Astrocyte (in vitro differentiated cells and primary cell): ENCODE measurements at places on chromosomes 1 and 21. TPM values are rescaled to one million over a fixed set of nuclear protein-coding genes. Genes with fewer than 3 reads are reported as not detected.

Gene SLFNL1
- total RNA-seq = 0.14 and 0.18 TPM in 2 replicates

Gene SPRR2B
- total RNA-seq = not detected in 2 replicates

Gene AVPR1B
- total RNA-seq = not detected in 2 replicates

Gene FCER1A
- not detected in 2 replicates for total RNA-seq

Gene TESK2
- total RNA-seq = 1.7 and 2.0 TPM in 2 replicates

DNA sequence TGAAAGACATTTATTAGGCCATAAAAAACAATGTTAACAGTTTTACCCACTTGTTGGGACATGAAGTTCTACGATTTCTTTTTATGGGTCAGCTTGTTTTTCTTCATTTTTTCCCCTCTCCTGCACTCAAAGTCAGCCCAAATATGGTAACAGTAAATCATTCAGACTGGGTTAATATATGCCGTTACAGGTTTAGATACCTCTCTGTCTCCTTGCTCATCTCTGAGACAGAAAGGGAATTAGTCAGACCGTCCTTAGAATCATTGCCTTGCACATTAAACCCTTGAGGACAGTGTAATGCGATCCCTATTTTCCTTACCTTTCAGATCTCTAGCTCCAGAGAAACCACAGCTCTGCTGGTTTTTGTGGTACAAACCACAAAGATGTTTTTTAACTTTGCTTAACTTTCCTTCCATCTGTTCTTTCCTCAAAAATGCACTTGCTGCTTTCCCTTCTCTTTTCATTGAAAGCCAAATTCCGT, 613.3 kb downstream of the PLPP3 start:
- no peak overlapping the region for H3K4me3 ChIP-seq
- no peaks in the 10 kb centered on the region for H3K36me3 ChIP-seq
- H3K27me3 ChIP-seq = no peaks in the 10 kb centered on the region

DNA sequence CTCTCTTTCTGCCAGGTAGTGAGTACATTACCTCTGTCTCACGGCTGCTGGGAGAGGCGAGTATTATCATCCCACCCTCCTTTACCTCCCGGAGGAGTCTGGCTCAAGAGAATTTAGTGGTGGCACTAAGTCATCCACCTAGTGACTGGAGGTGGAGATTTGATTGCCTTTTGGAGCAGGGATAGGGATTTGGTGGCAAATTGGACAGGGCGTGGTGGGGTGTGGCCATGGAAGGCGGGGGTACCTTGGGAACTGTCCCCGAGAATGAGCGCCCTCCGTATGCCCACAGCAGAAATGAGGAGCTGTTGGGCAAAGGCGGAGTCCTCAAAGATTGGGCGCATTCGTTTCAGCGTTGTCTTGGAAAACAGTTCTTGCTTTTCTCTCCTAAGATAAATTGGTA, 32.1 kb upstream of the HMGN1 start:
- H3K4me1 ChIP-seq = peaks cover 19% of the 10 kb centered on the region
- DNase-seq = no peak
- H3K27me3 ChIP-seq = no peaks in the 10 kb centered on the region

GRCh38 chr1:24069817-24070216, 42.1 kb downstream of the MYOM3 start:
- no peak overlapping the region for H3K4me3 ChIP-seq
- no peak for DNase-seq
- H3K36me3 ChIP-seq = no peaks in the 10 kb centered on the region
- H3K4me1 ChIP-seq = no peaks in the 10 kb centered on the region
- H3K27me3 ChIP-seq = peaks cover 9% of the 10 kb centered on the region

DNA sequence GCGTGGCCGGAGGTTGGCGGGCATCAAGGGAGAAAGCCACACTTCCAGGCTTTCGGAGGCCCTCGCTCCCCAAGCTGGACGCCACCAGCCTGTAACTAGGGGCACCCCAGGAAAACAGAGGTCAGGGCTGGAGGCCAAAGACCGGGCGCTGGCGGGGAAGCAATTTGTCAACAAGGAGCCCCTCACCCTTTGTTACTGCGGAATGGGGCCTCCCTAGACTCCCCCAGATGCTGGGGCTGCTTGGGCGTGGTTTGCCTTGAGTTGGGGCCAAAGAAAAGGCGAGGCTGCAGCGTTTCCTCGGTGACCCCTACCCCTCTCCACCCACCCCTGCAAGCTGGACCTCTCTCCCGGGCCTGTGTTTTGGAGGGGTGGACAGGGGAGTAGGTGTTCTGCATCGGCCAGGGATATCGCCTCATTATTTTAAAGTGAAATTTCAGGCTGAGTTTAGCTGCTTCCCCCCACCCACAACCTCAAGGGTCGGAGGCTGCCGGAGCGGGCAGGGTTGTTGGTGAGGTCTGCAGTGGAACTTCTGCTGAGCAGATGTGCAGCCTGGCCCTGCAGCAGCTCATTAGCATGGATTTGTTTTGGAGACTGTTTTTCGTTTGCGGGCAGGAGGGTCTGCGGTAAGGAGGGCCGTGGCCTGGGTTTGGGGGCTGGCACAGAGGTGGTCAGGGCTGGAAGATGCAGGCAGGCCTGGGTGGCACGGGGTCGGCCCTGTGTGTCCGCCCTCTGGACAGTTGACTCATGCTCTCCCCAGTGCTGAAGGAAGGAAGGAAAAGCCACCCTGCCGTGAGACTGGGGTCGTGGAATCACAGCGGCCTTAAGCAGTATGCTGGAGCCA, 1.5 kb downstream of the NBL1 start:
- H3K4me3 ChIP-seq = peak overlapping the region; percentile 78
- H3K4me1 ChIP-seq = peaks cover 30% of the 10 kb centered on the region
- H3K36me3 ChIP-seq = no peaks in the 10 kb centered on the region
- H3K27ac ChIP-seq = no peak overlapping the region
- no peaks in the 10 kb centered on the region for H3K27me3 ChIP-seq
- no peak for DNase-seq

DNA sequence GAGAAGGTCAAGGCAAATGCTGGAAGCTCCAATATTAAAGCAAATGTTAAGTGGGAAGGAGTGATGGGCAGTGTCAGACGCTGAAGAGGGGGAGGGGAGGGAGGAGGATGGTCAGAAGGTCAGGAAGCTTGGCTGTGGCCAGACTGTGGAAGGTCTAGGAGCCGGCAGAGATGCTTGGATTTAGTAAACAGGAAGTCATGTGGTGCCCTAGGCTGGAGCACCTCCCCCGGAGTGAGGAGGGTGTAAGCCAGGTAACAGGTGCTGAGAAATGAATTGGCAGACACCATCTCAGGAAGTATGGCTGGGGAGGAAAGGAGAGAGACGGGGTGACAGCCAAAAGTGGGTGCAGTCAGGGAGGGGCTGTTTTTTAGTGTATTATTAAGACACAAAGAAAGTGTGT, 17.7 kb downstream of the CSMD2 start:
- no peaks in the 10 kb centered on the region for H3K36me3 ChIP-seq
- H3K27me3 ChIP-seq = no peaks in the 10 kb centered on the region
- DNase-seq = no peak
- H3K4me1 ChIP-seq = no peaks in the 10 kb centered on the region
